ENCODE measurements at places on chromosomes 5 and 9.
A peak's percentile ranks its signal among the peaks of the same experiment; 100 is the strongest.

DNA sequence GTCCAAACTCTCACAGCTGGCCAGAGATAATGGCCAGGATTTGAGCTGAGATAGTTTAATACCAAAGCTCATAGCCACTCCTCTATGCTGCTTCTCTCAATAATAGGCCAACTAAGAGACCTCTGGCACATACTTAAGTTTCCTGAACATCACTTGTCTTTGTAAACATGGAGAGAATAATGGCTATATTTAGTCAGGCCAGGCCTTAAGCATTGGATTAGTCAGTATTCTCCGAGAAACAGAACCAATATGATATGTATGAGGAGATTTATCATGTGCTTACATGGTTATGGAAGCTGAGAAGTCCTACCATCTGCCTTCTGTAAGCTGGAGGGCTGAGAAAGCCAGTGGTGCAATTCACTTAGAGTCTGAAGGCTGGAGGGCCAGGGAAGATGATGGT is 45.4 kb downstream of the CFAP95 start:
- no peak for DNase-seq

DNA sequence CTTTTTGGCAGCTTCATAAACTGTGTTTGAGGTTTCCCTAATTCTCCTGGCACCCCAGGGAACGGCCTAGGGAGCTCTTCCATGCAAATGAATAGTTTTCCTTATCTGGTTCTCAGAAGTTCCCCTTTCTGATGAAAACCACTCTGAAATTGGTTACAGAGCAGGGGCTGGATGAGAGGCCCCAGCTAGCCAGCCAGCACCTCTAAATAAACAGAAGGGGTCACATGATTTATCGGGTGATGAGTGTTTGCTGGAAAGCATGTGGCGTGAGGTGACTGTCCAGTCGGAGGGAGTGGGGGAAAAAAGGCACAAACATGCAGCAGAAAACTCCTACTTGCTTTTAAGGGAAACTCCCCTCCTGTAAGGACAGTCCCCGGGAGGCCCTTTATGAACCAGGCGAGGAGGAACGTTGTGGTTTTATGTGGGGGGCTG is 261.2 kb upstream of the ANKRD55 start:
- no peak for DNase-seq

DNA sequence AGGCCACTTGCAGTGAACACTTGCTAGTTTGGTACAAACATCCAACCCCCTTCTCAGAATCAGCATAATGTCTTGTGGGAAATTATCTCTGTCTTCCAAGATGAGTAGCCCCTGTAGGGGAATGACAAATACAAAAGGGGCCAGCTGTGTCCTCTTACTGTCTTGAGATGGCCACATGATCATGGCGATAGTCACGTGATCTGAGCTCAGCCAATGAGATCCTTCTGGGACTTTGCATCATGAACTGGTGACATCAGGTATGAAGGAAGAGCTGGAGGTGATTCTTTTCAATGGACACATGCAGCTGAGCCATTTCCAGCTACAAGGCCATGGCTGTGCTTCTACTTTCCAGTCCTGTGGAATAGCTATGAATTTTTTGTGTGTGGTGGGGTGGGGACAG is 206.3 kb downstream of the IRX1 start:
- no peak for DNase-seq

- no peak for DNase-seq
These were observed 24.4 kb downstream of the ZCCHC7 start for GRCh38 chr9:37144762-37145161.

- DNase-seq: no peak
These were observed 74.5 kb downstream of the APTX start for GRCh38 chr9:32926911-32927310.

DNA sequence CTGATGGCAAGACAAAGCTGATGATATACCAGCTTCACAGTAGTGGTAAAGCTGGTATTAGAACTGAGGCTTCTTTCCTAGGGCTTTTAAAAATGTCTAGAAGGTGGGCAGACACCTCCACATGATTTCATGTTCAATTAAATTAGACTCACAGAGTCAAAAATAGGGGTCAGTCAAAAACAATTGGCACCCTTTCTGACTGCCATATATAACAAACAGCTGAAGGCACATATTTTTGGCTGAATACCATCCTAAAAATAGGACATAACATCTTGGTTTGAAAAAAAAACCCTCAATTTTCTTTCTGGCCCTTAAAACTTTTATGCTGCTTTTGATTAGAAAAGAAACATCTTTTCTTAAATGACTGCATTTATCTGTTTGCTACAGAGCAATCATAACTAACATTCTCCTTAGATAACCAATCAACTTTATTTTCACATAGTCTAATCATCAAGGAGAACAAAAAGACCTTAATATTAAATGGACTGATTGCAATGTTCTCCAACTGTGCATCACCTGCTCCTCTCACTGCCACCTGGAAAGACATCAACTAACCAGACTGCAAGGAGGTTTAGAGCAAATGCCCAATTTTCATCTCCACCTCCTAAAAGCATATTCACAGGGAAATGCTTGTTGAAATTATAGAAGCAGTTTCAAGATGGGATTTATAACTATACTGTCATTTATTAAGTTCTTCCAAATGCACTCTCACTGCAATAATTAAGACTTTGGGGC is 3.2 kb downstream of the SGTB start:
- DNase-seq: no peak

DNA sequence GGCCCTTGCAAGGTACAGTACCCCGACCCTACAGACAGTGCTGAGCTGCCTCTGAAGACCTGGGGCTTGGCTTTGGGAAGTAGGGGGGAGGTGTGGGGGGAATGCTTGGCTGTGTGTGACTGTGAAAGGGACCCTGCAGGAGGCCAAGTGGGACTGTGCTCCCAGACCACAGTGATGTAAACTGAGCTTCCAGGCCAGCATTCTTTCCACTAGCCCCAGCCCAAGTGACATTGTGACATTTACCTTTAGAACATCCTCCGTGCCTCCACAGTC is 31.2 kb downstream of the HMCN2 start:
- no peak for DNase-seq

- DNase-seq: no peak
These were observed 256.8 kb downstream of the ROR2 start for GRCh38 chr9:91693226-91693625.

GRCh38 chr5:177426566-177427210 is at the start of gene GRK6:
TSS of gene GRK6 (plus strand) at chr5:177426676. CDS start at chr5:177426846, 170 bp downstream.
- peak; percentile 80 for DNase-seq

DNA sequence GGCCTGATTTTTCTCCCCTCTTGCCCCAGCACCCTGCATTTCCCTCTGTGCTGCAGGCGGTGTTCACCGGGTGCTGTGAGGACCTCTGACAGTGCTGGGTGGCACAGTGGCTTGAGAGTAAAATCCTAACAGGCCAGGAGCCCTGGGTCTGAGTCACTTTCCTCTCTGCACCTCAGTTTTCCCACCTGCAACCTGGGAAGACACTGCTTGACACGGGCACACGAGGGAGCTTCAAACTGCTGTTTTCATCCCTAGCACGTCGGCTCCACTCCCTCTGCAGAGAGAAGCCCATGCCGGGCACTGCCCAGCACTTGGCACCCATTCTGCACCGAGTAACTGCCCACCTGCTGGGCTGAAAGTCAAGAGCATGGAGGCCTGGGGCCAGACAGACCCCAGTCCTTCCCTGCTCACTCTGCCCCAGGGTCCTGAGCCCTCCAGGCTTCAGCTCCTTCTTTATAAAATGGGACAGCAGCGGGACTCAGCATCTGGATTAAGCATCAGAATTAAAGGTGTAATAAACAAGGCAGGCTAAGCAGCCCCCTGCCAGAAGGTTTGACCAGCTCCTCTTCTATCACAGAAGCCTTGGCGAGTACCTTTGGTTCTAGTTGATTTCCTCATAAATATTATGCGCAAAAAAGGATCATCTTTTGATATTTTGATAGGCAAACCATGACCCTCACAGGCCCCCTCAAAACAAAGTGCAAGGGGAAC is 5.2 kb downstream of the GFI1B start:
- DNase-seq: no peak

DNA sequence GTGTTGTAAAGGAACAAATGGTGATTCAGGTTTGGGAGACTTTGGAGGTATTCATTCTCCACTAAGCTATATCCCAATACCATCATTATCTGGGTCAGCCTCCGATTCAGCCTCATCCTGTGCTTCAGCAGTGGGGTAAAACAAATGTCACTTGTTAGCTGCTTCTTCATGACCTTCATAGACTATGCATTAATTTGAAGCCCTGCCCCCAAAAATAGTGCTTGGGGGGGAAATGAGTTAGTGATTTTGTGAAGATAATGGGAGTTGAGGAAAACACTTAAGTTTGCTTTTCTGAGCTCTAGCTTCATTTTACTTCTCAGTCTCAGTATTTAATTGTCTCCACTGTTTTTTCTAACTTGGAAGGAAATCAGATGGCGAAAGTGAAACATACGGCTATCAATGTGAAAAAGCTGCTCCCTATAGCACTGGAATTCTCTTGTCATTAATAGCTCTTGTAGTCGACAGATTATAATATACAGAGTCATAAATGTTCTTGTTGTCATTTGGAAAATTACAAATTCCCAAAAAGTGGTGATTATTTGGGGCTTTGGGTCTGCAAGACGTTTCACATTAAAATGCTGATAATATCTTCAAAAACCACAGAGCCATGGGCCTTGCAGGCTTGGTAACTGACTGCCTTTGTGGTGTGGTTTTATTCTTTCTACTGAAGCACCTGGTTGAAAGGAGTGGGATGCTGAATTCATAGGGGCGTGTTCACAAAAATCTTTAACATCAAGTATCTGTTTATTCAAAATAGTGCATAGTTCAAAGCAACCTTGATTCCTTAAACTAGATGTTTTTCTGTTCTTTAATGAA is 40.0 kb downstream of the PIK3R1 start:
- no peak for DNase-seq

DNA sequence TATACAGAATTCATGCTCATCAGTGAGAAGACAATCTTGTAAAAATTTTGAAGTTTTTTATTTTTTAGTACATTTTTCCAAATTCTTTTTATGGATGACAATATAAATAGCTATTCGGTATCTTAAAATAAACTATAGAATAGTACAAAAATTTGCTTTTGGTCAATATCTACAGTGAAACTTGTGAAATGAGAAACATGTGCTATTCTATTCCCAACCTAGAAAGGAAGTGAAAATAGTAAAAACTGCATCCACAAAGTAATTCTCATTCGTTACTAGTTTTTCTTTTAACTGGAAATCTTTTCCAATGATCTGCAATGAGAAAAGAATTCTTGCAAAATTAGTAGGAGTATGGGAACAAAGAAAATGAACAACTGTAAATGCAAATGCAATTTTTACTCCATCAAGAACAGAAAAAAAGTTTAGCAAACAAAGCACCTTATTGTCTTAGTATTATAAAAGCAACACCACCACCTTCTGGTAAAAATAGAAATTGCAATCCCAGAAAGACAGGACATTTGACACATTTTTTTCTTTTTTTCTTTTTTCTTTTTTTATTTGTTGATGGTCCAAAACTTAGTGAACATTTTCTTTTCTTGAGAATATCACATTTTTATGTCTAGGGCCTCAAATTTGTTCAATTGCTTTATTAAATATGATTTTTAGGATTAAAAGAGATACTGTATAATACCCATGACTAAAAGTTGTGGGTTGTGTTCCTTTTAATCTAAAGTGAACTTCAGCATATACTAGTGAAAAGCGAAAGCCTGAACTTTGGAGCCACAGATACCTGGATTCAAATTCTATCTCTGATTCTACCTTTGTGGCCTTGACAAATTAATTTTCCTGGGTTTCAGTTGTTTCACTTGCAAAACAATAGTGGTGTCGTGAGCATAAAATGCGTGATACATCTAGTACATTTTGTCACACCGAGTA is 72.3 kb downstream of the SLCO4C1 start:
- DNase-seq: no peak

- DNase-seq: no peak
These were observed 159.4 kb upstream of the S1PR3 start for GRCh38 chr9:88831713-88832407.

DNA sequence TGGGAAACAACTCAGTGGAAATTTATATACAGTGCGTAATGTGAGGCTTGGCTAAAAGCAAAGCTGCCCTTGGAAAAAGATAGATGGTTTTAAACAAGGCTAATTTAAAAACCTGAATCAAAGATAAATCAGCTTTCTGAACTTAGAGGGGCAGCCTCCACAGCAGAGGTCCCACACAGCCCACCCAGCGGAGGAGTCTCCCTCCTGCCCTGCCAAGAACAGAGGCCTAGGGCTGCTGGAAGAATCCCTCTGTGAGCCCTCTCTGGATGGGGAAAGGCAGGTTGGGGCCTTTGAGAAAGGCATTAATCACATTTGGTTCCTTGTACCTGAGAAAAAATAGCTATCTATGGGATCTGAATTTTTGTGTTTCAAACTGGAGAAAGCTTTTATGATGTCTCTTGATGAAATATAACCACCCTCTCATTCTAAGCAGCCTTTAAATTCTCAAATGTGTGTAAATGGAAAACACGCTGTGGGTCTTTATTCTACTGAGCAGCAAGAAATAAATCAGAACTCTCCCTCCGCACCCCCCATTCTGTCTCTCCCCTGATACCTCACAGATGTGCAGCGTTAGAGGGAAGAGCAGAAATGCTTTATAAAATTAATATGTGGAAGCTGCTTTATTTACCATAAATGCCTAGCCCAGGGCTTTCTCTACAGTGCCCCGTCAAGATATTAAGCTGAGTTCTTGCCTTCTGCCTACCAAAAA is 329.2 kb downstream of the EFNA5 start:
- DNase-seq: no peak

- DNase-seq: no peak
These were observed 485.6 kb downstream of the ZSWIM6 start for GRCh38 chr5:61817472-61818326.

DNA sequence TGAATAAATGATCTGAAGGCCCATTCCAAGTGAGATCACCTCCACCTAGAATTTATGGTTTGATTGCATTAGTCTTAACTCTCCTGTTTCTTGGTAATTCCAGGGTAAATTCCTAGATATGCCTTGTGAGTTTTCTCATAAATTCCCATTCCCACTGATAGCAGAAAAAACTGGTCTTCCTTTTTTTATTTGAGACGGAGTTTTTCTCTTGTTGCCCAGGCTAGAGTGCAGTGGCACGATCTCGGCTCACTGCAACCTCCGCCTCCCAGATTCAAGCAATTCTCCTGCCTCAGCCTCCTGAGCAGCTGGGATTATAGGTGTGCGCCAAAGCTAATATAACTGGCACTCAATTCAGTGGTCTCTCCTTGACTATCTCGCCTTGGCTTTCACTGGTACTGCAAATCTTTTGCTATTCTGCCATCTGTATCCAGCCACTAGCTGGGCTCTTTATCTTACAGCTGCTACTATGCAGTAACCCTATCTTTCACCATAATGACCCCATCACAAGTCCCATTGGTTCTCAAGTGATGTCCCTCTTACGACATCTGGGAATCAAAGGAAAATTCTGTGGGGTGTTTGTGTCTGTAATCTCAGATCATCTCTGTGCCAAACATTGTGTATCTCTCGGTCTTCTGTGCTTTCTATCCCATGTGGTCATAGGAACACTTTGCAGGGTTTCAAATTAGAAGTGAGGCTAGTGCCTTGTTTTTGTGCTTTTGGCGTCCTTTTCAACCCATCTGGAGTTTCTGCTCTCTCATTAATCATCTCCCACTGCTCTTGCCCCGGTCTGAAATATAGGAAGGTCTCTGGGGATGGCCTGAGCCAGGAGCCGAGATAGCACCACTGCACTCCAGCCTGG is 14.4 kb downstream of the HNRNPK start:
- DNase-seq: no peak

Data from coronary artery (tissue), 2 donors.